ENCODE measurements at places on chromosomes 4 and X.

GRCh38 chr4:69490271-69490670, 5.4 kb downstream of the UGT2B4 start:
- no peak for DNase-seq

GRCh38 chr4:156516698-156517097, 454.9 kb downstream of the PDGFC start:
- DNase-seq = no peak

DNA sequence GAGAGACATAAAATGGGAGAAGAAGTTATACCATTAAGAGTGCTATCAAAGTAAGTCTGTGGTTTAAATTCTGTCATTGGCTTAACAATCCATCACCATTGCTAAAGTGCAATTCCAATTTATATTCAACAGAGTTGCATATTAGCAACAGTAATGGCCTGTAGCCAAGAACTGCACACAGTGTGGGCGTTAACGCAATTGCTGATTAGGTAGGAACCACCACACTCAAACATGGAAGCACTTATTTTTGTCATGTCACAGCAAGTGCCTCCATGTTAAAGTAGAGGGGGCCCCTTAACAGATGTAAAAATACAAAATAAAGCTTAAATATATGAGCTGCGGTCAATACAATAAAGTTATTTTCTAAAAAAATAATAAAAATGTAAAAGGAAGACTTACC, 10.8 kb downstream of the LARP7 start:
- no peak for DNase-seq

DNA sequence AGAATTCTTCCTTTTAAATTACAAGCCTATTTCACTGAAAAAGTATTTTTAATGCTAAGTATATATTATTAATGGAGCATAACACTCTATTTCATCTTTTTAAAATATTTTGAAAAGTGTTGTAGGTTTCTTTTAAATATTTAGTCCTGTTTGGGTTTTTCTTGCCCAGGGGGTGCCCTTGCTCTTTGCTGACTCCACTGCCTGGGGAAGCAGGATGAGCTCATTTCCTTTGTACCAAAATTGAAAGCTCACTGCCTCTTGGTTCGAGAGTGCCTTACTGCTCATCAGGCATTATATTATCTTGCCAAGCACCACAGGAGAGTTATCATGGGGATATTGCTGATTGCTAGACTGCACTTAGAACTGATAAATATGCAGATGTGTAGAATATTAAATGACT, 819.2 kb downstream of the PCDH18 start:
- DNase-seq = no peak

DNA sequence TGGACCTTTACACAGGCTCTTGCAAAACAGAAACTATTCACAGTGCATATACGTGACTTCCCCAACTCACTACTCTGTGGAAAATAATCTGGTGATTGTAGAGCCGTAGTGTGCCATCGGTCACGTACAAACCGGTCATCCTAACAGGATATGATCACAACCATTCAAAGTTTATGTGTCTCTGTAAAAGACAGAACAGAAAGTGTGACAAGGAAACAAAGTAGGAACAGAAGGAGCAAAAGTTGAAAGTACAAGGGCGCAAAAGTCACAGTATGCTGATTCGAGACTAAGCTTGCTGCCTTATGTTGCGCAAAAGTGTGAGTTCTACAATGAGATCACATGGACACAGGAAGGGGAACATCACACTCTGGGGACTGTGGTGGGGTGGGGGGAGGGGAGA, 18.6 kb downstream of the MEPE start:
- DNase-seq = peak; percentile 89

DNA sequence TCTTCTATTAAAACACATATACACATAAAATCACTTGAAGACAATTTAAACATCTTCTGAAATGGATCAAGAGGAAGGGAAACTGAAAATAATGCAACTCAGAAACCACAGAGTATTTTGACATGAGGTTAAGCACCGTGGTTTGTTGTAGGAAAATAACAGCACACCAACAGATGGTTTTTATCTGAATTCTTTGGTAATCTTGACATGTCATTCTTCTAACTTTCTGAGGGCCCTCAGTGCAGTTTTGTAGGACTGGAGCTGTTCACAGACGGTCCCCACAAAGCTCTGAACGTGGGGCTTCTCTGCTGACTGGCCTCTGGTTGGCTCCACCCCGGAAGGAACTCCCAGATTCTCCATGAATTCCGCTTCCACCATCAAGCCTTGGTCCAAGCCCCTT, 16.0 kb upstream of the TLR8 start:
- DNase-seq = peak; percentile 54

GRCh38 chr4:53633608-53634007, 42.3 kb upstream of the LNX1 start:
- peak; percentile 9 for DNase-seq

- peak; percentile 86 for DNase-seq
These were observed 9.5 kb upstream of the CXCL8 start for GRCh38 chr4:73730867-73731266.

- no peak for DNase-seq
These were observed 179.0 kb upstream of the FGF13 start for GRCh38 chrX:138890491-138890890.

GRCh38 chr4:168673476-168673875, 176.6 kb downstream of the PALLD start:
- no peak for DNase-seq

- no peak for DNase-seq
These were observed 656.8 kb downstream of the IQCM start for GRCh38 chr4:149158817-149159216.

DNA sequence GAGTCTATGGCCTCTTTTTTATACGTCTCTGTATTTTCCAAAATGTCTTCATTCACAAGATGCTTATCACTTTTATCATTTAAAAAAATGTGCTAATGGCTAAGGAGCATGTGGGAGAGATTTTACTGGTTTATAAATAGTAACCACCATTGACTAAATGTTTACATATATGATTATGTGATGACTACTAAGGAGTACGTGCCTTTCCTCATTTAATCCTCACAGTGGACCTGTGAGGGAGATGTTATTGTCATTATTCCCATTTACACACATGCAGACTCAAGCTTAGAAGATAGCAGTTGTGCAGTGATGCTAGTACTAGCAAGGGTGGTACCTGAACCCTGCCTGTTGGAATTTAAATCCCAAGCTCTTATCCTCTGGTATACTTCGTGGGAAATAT, 2.4 kb downstream of the SRD5A3 start:
- no peak for DNase-seq

- peak; percentile 14 for DNase-seq
These were observed 7.4 kb downstream of the WDR44 start for GRCh38 chrX:118353081-118353850.

- DNase-seq = no peak
These were observed 1.4 kb upstream of the MSL3 start for GRCh38 chrX:11756354-11757318.

DNA sequence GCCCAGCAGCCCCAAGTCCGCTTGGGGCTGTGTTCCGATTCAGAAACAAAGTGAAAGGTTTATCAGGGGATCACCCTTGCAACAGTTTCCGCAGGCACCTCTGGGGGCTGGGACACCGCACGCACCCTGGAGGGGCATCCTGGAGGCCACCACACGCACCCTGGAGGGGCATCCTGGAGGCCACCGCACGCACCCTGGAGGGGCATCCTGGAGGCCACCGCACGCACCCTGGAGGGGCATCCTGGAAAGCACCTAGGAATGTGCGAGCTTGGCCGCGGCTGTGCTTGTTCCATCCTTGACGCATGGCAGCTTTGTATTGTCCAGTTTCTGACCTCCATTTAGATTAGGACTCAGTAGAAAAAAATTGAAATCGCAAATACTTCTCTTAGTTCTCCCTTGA, 21.3 kb upstream of the CBR4 start:
- DNase-seq = no peak

DNA sequence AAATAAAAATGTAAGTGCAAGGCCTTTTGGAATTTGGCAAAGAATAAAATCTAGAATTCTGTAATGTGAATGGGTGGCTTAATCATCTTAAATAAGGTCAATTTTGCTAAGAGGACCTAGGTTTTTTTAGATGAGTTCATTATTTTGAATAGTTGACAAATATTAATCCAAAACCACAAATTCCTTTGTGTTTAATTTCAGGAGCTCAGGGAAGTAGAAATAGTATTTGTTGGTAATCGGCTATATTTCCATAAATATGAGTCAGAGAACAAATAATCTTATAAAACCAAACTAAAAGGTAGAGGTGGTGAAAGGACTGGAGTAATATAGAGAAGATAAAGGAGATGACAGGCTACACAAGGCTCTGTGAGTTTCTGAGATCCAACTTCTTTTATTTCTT, 190.4 kb upstream of the TLL1 start:
- no peak for DNase-seq

GRCh38 chr4:58048491-58048890, 938.3 kb upstream of the IGFBP7 start:
- DNase-seq = no peak

- DNase-seq = no peak
These were observed 495.1 kb upstream of the FAM241A start for GRCh38 chr4:111650146-111650545.

GRCh38 chr4:142660728-142661127, 185.4 kb downstream of the INPP4B start:
- no peak for DNase-seq

DNA sequence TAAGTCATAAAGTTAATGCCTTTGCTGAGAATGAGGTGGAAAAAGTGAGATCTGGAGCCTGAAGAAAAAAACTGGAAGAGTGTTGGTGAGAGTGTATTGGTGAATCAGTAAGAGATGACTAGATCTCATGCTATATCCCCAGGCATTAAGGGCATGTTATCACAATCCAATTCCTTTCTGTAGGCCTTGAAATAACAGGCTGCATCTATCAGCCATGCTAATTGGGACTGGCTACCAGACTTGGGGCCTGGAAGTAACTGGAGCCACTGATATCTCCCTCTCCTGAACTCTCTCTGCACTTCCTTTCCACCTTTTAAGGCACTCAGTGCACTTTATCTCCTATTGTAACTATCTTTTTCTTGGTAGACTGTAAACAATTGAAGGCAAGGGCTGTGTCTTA, 88.8 kb upstream of the HPRT1 start:
- no peak for DNase-seq

DNA sequence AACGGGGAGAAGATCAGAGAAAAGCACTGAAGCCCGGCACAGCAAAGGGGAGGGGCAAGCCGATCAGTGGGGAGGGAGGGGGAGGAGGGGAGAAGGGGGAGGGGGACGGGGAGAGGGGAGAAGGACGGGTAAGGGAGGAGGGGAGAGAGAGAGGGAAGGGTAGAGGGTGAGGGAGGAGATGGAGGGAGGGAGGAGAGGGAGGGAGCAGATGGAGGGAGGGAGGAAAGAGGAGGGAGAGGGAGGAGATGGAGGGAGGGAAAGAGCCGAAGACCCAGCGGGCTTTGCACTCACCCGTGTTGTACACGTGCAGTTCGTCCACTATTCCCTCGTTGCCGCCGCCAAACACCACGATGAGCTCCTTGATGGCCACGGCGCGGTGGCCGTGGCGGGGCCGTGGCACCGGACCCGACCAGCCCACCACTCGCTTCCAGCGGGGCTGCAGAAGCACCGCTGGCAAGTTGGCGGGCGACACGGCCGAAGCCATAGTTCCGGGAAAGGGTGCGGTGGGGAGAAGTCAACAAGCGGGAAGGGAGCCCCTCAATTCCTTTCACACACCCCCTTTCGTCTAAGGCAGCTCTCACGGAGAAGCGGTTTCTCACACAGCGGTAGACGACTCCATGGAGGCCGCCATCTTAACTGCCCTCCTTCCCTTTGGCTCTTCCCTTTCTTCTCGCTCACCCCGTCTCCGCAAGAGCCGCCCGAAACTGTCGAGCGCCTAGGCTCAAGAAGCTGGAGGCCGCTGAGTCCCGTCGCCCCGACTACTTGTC, 1.1 kb downstream of the HCFC1 start:
- no peak for DNase-seq

GRCh38 chrX:110804446-110804845, 8.8 kb upstream of the CHRDL1 start:
- DNase-seq = no peak

- DNase-seq = no peak
These were observed 19.5 kb upstream of the SUPT20HL2 start for GRCh38 chrX:24333371-24333770.

GRCh38 chr4:45438047-45438446, 685.8 kb downstream of the GABRG1 start:
- no peak for DNase-seq

DNA sequence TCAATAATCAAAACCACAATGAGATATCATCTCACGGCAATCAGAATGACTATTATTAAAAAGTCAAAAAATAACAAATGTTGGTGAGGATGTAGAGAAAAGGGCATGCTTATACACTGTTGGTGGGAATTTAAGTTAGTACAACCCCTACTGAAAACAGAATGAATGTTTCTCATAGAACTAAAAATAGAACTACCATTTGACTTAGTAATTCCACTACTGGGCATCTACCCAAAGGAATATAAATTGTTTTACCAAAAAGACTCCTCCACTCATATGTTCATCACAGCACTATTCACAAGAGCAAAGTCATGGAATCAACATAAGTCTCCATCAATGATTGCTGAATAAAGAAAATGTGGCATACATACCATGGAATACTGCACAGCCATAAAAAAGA, 278.1 kb upstream of the ARSJ start:
- DNase-seq = no peak

GRCh38 chr4:7202411-7202810, 10.1 kb downstream of the SORCS2 start:
- DNase-seq = no peak

- DNase-seq = no peak
These were observed 10.9 kb downstream of the DCK start for GRCh38 chr4:71004281-71004851.

DNA sequence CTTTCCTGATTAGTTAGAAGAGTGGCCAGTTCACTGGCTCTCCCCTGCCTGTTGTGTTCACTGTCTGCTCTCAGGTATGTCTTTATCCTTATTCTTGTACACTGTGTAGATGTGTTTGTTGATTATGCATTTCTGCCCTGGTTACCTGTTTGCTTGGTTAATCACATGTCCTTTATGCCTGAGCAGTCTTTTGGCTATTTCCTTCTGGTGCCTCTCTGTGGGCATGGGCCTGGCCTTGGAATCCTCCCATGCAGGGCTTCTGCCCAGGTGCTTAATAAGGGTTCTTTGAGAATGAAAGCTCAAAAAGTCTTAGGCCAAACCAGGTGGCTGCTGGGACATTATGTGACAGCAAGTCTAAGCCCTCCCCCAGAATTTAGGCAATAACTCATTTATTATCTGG, 26.5 kb downstream of the OTUD6A start:
- no peak for DNase-seq

DNA sequence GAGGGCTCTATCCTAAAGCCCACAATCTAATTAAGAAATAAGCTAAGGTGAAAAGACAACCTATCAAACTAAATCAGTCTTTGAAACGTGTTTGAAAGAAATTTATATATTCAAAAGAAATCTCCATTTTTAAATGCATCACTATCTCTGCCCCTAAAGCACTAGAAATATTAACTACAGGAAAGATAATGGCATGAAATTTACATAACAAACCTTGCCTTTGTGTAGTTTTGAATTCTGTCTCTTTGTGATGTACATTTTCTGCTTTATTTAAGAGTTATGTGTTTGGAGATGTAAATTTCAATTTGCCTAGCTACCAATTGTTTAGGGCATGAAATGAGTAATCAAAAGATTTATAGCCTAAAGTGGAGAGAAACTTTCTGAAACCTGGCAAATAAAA, 286.1 kb upstream of the TBX22 start:
- no peak for DNase-seq
